ENCODE measurements at places on chromosomes 2 and 18.

DNA sequence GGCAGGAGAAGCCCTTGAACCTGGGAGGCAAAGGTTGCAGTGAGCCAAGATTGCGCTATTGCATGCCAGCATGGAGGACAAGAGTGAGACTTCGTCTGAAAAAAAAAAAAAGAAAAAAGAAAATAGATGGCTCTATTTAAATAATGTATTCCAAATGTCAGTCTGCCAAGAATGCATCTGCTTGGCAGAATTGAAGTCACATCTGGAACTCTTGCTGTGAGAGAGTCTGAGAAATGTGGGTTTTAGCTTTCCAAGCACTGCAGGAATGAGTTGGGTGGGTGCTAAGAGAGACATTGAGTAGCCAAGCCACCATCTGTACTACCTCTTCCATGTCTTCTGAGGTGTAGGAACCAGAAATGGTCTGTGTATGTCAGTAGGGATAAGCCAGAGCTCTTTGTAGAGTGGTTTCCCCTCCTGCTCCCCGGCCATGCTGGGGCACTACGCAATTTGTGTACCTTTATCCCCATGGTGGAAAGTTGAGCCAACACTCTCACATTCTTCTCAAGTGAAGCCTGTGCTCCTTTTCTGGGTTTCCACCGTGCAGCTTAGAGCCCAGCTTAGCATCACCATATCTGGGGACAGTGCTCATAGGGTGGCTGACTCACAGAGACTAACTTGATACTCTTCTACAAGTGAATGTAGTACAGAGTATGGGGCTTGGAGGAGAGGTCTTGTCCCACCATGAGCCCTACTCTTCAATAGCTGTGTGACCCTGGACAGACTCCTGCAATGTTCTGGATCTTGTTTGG, 25.3 kb downstream of the IL1F10 start:
- no peak for DNase-seq

DNA sequence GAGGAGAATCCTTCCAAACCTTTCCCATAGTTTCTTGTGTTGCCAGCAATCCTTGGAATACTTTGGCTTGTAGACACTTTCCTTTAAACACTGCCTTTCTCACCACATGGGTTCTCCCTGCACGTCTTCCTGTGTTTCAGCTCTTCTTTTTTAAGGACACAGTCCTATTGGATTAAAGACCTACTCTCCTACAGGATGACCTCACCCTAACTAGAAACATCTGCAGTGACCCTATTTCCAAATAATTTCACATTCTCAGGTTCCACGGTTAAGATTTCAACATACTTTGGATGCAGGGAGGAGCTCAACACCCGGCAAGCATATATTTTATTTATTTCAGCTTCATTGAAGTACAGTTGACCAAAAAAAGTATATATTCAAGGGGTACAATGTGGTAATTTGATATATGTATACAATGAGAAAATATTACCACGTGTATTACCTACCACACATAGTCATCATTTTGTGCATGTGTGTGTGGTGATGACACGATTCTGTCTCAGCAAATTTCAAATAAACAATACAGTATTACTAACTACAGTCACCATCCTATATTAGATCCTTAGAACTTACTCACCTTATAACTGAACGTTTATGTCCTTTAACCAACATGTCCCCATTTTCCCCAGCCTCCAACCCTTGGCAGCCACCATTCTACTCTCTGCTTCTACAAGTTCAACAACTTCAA, 745.0 kb downstream of the CBLN2 start:
- DNase-seq = no peak

- DNase-seq = no peak
Observed at GRCh38 chr2:101762451-101763171, 65.1 kb downstream of the MAP4K4 start.

- no peak for DNase-seq
Observed at GRCh38 chr2:221156062-221156734, 415.9 kb downstream of the EPHA4 start.

DNA sequence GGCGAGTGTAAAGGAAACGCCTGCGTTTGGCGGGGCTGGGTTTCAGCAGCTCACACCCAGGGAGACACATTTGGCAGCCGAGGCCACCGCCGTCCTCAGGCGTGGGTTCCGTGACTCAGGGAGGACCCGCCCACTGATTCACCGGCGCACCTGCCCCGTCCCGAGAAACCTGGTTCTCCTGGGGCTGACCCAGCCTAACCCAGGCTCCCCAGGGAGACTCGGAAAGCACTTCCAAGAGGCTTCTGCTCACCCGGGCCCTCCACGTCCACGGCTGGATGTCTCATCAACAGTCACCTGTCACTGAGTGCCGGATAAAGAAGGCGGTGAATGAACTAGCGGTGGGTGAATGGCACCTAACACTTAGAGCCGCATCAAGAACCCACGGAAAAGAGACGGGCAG, 126.4 kb upstream of the CTDP1 start:
- no peak for DNase-seq

DNA sequence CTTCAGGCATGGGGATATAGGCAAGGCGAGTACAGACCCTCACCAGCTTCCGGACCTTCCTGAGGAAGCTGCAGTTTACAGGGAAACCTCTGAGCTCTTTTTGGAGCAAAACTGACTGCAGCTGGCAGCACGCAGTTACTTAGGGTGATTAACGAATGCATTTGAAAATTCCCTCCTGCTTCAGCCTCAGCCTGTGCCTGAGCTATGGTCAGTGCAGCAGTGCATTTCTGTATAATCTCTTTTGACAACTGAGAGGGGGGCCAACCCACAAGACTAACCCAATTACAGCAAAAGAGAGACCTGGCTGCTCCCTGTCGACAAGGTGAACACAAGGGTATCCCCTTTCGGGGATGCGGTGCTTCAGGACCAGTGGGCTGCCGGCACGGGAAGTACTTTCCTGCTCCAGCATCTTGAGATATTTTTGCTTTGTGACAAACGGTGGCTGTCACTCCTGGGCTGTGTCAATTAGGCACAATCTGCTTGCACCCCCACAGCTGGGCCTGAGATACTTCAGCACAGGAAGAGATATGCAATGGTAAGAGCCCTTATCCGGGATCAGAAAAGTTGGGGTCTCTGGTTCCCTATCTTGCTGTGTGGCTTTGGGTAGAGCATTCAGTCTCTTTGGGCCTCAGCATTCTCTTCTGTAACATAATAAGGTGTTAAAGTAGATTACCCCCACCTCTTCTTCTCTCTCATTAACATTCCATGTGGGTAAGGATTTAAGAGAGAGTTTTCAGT, 141.0 kb downstream of the TMEM17 start:
- DNase-seq = no peak

DNA sequence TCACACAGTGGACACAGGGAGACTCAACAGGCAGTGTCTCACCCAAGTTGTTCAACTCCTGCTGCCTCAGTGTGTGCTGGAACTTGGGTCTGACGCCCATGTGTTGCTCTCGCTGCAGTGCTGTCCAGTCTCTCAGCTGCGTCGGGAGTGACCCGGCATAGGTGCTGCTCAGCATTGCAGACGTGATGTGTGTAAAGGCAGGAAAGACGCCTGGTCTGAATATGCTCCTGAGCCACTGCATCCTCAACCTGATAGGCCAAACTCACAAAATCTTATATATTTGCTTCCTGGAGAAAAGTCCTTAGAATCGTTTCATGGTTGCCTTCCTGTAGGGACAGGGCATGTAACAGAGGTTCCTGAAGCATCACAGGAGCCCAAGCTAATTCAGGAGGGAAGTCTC, 152.9 kb downstream of the INSIG2 start:
- no peak for DNase-seq

DNA sequence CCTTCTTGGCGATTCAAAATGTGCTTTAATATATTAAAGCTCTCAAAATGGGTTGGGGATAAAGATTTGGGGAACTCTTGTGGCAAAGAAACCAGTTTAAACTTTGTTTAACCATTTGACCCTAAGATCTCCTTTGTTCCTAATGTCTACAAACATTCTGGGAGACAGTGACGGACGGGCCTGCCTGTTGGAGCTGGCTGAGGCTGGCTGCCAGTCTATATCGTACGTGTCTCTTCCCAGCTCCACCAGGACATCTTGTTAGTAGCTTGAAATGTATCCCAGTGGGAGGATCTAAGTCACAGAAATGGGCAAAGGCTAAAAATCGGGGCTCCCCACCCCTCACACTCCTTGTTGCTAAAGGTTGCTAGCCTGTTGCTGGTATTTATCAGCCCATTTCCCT, 30.7 kb downstream of the ZNF532 start:
- no peak for DNase-seq

- DNase-seq = no peak
Observed at GRCh38 chr18:45802814-45803492, 22.5 kb upstream of the SIGLEC15 start.

DNA sequence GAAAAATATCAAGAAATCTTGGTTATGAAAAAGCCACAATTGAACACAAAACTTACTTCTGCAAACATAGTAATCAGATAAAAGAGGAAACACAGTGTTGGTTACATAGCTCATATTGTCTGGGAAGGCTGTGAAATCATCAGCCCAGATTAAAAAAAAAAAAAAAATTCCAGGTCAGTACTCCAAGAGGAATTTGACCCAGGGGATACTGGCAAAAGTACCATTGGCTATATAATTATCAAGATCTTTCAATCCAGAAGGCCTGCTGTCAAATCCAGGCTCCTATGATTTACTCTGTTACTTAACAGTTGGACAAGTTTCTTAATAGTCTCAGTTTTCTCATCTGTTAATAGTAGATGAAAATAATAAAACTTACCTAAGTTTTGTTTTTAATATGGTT, 12.9 kb upstream of the IKZF2 start:
- no peak for DNase-seq

DNA sequence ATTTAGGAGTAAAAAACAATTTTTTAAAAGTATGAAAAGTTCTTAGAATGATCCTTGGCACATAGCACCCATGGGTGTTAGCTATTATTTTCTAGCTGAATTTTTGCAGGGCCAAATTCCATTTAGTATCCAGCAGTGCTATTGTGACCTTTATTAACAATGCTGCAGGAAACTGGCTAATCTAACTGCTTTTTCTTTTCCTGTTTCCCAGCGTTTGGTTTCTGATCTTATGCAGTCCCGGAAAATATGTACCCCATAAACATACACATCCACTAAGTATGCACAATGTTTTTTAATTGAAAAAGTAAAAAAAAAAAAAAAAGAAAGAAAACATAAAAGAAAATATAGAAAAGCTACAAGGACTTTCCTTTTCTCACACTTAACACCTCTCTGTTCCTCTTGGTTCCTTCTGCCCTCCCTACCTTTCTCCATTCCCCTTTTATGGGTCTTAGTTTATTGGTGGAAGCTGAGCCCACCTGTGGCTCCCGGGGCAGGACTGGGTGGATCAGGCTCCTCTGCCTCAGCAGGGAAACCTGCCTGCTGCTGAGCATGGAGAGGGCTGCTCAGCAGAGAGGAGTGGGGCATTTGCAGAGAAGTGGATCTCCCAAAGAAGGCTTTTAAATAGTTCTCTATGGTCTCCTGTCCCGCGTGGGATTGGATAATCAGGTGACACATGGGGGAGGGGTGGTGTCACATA, 9.3 kb upstream of the SLC16A14 start:
- DNase-seq = no peak

DNA sequence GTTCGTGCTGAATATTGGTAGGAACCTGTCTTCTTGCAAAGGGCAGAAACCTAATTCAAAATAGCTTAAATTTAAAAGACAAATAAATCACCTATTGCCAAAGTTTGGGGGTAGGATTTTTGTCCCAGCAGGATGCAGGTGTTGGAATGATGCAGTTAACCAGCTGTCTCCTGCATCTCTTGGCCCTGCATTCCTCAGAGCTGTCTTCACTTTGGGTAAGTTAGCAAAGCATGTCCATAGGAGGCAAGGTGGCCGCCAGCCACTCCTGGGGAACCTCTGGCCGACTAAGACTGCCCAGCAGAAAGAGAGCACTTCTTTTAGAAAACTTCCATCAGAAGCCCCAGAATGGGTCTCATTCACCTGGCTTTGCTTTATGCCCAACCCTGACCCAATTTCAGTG, 20.5 kb upstream of the NYAP2 start:
- DNase-seq = no peak

GRCh38 chr2:233223059-233223894, 28.2 kb upstream of the ATG16L1 start:
- no peak for DNase-seq

DNA sequence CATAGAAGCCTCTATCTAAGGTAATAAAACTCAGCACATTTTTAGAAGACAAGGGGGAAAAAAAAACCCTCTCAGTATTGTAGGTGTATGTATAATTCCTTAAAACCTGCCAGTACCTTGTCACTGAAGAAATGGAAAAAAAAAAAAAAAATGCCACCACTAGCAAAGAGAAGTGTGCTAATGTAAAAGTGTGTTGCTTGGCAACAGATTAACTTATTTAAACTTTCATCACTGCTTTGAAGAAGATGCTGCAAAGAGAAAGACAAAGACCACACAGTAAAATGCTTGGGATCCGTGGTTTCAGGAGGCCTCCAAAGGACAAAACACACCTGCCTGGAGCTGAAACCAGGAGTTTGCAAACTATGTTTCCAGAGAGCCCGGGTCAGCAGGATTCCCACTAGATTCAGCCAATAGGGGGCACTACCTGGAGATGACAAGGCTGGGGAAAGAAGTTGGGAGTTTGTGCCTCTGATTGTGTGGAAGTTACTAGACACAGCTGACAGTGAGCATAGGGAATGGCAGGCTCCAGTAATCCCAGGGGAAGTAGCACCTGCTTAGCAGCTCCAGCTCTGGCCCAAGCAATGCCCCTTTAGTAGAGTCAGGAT, 169.1 kb upstream of the TRIB2 start:
- DNase-seq = no peak

DNA sequence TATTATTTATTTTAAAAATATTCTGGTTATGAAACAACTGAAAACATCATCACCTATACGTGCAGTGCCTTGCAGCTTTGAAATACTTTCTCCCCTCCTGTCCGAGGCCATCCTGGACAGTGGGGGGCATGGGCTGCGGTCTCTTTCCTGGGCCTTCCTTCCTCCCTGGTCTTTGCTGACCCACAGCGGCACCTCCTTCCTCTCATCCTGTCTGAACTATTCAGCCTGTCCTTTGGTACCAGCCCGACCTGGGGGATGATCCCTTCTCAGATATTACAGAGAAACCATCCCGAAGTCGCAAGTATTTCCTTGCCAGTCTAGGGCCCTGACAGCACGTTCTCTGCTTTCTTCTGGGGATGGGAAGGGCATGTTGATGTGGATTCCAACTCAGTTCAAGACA, 736.6 kb upstream of the HS6ST1 start:
- DNase-seq = no peak

DNA sequence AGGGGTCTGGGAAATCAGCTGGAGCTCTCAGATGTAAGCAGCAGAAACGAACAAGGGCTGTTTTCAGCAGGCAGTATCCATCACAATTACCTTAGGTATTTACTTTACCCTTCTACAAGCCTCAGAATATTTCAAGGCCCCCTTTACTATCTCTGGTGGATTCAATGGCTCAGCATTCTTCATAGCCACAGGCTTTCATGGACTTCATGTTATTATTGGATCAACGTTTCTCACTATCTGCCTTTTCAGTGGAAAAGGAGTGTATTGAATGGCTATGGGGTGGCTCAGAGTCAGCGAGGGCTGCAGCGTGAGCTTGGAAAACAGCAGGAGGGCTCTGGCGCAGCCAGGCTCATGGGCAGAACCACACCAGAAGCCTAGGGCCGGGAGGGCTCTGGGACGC, 16.6 kb upstream of the CHRNA1 start:
- no peak for DNase-seq

GRCh38 chr2:214649440-214650205, 159.9 kb downstream of the BARD1 start:
- DNase-seq = no peak

GRCh38 chr2:105438104-105438929, 39.5 kb upstream of the FHL2 start:
- DNase-seq = no peak

All from stimulated activated CD8-positive, alpha-beta memory T cell treated with anti-CD3 and anti-CD28 coated beads, Interleukin-15, amount 100 ng/mL, for 48 hours (primary cell).